ENCODE measurements at places on chromosomes 6 and 20. TPM values are rescaled to one million over a fixed set of nuclear protein-coding genes. Genes with fewer than 3 reads are reported as not detected.

DNA sequence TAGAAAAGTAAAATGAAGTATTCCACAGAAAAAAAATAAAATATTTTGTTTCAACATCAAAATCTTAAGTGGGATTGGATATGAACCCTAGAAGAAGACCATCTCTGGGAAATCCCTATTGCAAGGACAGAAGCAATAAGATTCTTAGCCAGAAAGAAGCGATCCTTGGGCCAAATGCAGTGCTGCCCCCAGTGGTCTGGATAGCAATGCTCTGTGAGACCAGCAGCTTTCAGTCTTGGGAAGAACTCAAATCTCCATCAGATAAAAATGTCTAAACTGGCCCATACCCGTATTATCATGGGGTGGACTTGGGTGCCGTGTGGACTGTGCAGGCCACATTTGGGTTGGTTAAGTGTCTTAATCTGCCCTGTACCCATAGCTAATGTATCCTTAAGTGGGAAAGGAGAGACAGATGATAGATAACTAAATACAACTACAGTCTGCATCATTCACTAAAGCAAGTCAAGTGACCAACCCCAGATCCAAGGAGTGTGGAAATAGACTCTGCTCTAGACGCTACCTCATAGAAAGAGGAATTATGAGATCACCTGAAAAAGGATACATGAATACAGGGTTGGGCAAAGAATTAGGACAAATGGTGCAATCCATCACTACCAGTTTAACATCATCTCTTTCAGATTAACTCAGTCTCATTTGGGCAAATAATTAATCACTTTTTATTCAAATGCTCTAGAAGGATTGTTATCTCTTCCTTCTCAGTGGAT is 38.9 kb upstream of the SNAP25 start:
- H3K27me3 ChIP-seq = no peaks in the 10 kb centered on the region
- H3K27ac ChIP-seq = no peak overlapping the region
- no peak for DNase-seq
- H3K4me3 ChIP-seq = no peak overlapping the region

DNA sequence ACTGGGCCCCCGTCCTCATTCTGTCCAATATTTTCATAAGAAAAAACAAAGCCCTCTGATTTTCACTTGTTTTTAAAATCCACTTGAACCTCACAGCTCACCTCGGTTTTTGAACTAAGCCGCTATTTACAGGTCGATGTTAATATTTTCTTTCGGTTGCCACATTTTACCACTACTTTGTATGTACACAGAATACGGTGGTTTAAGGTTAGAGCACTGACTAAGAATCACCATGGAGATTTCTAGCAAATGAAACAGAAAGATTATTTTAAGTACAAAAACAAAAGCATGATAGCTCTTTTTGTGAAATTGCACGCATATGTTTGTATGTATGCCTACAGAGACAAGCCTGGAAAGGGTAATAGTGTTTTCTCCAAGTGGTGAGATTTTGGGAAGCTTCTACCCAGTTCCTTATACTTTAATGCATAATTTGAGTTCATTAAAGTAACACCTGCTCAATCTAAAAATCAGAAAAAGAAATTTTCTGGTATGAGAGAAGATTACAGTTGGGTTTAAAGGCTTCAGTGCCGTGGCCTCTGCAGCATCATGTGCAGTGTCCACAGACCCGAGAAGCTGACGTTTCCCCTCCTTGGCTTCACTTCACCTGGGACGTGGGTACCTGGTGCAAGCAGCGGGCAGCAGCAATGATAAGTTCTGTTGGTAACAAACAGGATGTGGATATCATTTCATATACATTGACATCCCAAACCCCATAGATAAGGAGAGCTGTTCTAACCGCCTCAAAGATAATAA is 144.0 kb downstream of the UST start:
- H3K4me1 ChIP-seq = peaks cover 17% of the 10 kb centered on the region
- DNase-seq = no peak
- no peaks in the 10 kb centered on the region for H3K36me3 ChIP-seq
- H3K4me3 ChIP-seq = no peak overlapping the region
- H3K27ac ChIP-seq = no peak overlapping the region
- no peaks in the 10 kb centered on the region for H3K27me3 ChIP-seq

GRCh38 chr20:35539756-35540212 is 2.1 kb upstream of the ERGIC3 start:
- no peak for DNase-seq
- H3K4me3 ChIP-seq = no peak overlapping the region
- no peaks in the 10 kb centered on the region for H3K27me3 ChIP-seq
- H3K36me3 ChIP-seq = no peaks in the 10 kb centered on the region

GRCh38 chr6:34912715-34913464 is 23.8 kb downstream of the ANKS1A start:
- no peaks in the 10 kb centered on the region for H3K27me3 ChIP-seq
- H3K4me1 ChIP-seq = peaks cover 17% of the 10 kb centered on the region
- H3K27ac ChIP-seq = no peak overlapping the region
- no peaks in the 10 kb centered on the region for H3K36me3 ChIP-seq
- H3K4me3 ChIP-seq = no peak overlapping the region

The LY6G6C gene
- not detected for total RNA-seq
